ENCODE measurements at places on chromosomes 6 and 20. TPM values are rescaled to one million over a fixed set of nuclear protein-coding genes. Genes with fewer than 3 reads are reported as not detected.

The CCN2 gene
- polyA plus RNA-seq = 53.9 TPM

The CTCFL gene
- polyA plus RNA-seq = 0.39 TPM

The TINAG gene
- not detected for polyA plus RNA-seq

The DEFB132 gene
- polyA plus RNA-seq = not detected

The SYTL3 gene
- 8.7 TPM for polyA plus RNA-seq

The BTNL2 gene
- 1.1 TPM for polyA plus RNA-seq

The OR12D3 gene
- polyA plus RNA-seq = not detected

The HLA-G gene
- 13.9 TPM for polyA plus RNA-seq

The FKBP1C gene
- polyA plus RNA-seq = 3.4 TPM

The NTSR1 gene
- polyA plus RNA-seq = 0.14 TPM

The EYS gene
- polyA plus RNA-seq = 0.37 TPM

The PMEPA1 gene
- polyA plus RNA-seq = 39.5 TPM

The SLC22A2 gene
- polyA plus RNA-seq = 0.06 TPM

The HS3ST5 gene
- 0.32 TPM for polyA plus RNA-seq

The ATAT1 gene
- 73.0 TPM for polyA plus RNA-seq

The LIN28B gene
- 0.28 TPM for polyA plus RNA-seq

The ZHX3 gene
- polyA plus RNA-seq = 8.1 TPM

The MYL9 gene
- 198 TPM for polyA plus RNA-seq

The IL20RA gene
- 2.6 TPM for polyA plus RNA-seq

The ENPP1 gene
- polyA plus RNA-seq = 2.5 TPM

The TBC1D7 gene
- 38.8 TPM for polyA plus RNA-seq

The BEND6 gene
- 1.1 TPM for polyA plus RNA-seq

The PACRG gene
- 6.8 TPM for polyA plus RNA-seq

The SLA2 gene
- 1.1 TPM for polyA plus RNA-seq

The ZNF335 gene
- polyA plus RNA-seq = 22.7 TPM

The SNRPB gene
- polyA plus RNA-seq = 131 TPM

The MAP3K4 gene
- polyA plus RNA-seq = 43.3 TPM

The CCND3 gene
- polyA plus RNA-seq = 50.3 TPM

The ZNF311 gene
- polyA plus RNA-seq = 6.3 TPM

The E2F1 gene
- polyA plus RNA-seq = 15.1 TPM

The GZF1 gene
- polyA plus RNA-seq = 12.4 TPM

The FRS3 gene
- polyA plus RNA-seq = 8.0 TPM
